T-helper 2 cell treated with Interferon-gamma antibody and Interleukin-4, amounts not matched to agents 5 μg/mL and 100 μg/mL, for 36 hours (primary cell): ENCODE measurements at places on chromosomes 6 and 20.

DNA sequence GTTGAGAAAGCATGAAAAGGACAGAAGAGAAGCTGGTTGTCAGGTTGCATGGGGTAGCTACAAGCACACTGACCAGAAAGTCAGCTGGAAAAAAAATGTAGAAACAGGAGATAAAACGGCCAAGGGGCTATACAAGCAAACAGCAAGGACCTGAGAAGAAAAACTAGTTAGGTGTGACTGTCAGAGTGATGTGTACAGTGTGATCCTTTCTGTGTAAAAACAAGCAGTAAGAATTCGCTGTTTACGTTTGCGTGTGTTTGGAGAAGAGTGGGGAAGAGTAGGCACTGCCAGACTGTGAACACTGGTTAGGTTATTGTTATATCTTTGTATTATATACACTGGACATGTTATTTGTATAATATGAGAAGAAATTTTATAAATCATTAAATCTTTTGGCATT, 28.1 kb downstream of the PTPN1 start:
- no peak for DNase-seq

- no peak for DNase-seq
These were observed 112.4 kb upstream of the ATXN1 start for GRCh38 chr6:16873698-16874097.

- DNase-seq, result no peak
These were observed 1.6 kb upstream of the BEND3 start for GRCh38 chr6:107116931-107117330.

DNA sequence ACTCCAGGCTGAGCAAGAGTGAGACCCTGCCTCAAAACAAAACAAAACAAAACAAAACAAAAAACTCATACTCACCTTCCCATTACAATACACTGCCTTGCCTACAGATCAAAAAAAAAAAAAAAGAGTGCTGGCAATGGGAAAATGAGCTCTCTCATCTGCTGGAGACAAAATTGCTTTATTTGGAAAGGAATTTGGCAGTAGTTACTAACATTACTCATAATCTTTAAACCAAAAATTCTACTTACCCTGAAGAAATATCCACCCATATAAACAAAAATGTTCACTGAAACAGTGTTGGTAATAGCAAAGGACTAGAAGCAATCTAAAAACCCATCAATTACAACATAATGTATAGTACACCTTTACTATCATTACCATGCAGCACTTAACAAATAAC, 120.4 kb downstream of the RNGTT start:
- DNase-seq, result no peak

GRCh38 chr6:16205377-16206144, 32.8 kb upstream of the GMPR start:
- no peak for DNase-seq

GRCh38 chr20:3839328-3839727, 7.3 kb upstream of the MAVS start:
- DNase-seq, result no peak

DNA sequence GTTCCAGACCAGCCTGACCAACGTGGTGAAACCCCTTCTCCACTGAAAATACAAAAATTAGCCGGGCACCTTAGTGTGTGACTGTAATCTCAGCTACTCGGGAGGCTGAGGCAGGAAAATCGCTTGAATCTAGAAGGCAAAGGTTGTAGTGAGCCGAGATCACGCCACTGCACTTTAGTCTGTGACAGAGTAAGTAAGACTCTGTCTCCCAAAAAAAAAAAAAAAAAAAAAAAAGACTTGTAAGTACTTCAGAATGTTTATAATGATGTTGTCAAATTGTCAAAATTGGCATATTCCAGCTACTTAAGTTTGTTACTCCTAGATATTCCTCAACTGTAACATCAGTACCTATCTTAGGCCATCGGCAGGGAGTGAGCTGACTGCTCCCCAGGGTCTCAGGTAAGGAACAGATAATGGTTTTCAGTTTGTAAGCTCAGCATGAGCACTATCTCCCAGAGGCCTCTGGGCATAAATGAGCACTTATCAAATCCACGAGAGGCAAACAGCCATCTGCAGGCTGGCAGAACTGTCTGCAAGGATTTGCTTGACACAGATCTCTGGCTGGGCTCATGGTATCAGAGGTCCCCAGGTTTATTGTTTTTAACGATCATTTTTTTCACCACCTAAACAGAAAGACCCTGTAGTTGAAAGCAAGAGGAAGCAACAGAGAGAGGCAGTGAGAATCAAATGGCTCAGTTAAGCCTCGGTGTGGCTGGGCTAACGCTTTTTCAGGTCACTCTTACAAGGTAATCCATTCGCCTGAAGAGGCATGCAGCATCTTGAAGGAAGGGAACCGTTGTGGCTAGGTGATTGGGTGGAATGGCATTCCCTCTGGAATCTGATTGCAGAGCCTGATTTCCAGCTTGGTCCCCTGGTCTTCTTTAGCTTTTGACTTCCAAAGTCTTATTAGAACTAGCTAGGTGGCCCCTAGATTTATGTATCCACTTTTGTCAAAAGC, 115.9 kb downstream of the LY86 start:
- no peak for DNase-seq

DNA sequence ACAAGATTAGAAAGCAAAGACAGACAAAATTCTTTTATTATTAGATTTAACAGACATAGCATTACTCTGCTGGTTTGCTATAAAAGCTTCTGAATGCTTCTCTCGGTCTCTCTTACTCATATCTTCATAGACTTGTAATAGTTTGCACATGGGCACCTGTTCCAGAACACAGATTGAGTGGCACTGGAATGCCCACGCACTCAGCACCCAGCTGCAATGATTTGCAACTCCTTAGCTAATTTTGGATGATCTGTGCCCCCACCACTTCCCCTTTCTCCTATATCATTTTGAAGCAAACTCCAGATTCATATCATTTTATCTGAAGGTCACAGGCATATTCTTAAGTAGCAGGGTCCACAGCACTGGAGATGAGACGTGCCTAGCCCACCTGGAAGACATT, 148.8 kb downstream of the CFAP61 start:
- DNase-seq, result no peak

DNA sequence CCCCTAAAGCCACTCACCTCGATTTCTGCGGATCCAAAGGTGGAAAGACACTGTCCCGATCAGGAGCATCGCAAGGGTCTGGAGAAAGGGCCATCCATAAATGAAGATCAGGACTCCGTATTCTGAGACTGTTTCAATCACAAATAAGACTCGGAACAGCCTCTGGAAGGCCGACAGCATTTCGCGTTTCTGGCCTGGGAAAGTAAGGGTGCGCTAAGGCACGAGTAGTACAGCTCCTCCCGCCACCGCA, 44.6 kb downstream of the DPPA5 start:
- no peak for DNase-seq

- no peak for DNase-seq
These were observed 16.3 kb downstream of the ETV7 start for GRCh38 chr6:36371211-36371610.

DNA sequence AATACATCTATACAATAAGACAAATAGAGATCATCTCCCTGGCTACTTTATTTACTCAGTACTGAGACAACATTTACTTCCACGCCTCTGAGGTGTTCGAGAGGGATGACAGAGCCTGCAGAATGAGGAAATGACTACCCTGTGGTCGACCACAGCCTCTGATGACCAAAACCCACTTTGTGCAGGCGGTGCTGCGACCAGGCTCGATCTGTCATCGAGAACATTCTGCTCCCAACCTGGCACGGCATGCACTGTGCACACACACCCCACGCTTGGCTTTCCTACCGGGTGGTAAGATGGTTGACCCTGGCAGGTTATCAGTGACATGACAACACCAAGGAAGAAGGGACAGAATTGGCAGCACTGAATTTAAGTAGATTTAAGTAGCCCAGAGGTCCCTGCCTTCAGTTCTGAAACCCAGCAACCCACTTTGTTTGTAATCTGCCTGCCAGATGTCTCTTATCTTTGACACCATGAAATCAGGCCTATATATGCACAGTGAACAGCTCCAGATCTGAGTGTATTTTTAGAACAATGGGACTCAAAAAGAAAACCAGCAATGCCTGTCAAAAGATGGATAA, 42.6 kb downstream of the TTI1 start:
- peak; percentile 85 for DNase-seq

DNA sequence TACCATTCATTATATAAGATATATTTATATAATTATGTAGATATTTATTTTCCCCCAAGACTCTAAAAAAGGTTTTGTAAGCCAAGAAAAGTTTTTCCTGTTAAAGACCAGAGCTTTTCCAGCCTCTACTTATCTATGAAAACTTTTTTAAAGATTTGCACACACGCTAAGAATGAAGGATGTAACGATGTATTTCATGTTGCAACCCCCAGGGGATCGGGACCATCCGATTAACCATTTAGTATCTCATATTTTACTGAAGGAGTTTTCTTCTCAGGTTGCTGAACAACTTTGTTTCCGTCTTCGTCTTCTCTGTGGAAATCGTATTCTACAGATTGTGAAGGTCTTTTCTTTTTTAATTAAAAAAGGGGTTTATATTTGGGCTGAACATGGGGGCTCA, 70.0 kb upstream of the SASH1 start:
- no peak for DNase-seq

- DNase-seq, result no peak
These were observed 81.1 kb downstream of the MAFB start for GRCh38 chr20:40607927-40608326.

DNA sequence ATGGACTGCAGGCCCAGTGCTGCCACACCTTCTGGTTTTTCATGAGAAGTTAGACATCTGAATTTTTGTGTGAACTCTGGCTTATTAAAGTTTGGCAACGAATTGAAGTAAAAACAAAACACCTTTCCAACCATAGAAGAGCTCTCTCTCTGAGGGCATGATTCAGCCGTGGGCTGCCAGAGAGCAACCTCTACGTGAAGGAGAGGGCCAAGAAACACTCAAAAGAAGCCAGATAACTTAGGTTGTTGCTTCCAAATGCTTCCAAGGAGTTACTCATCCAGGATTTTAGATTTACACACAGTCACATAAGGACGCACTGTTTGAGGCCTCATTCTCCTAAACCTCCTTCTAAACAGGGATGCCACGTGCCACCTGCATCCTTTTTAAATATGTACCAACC, 65.5 kb downstream of the NRN1 start:
- DNase-seq, result no peak

- DNase-seq, result no peak
These were observed 388.3 kb upstream of the RNF217 start for GRCh38 chr6:124573953-124574352.

GRCh38 chr6:13441778-13442177, 45.6 kb downstream of the GFOD1 start:
- DNase-seq, result no peak

DNA sequence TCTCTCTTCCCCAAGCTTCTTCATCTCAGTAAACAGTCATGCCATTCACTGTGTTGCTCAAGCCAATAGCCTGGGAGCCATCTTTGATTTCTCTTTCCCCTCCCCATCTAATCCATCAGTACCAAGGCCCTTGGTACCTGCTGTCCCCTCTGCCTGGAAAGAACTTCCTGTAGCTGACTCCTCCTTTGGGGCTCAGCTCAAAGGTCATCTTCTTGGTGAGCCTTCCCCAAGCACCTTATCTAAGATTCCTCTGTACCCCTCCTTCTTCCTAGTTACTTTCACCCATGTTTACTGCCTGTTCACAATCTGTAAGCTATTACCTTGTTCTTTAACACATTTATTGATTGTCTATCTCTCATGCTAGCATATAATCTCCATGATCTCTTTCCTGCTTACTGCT, 3.5 kb downstream of the AARS2 start:
- DNase-seq, result no peak

DNA sequence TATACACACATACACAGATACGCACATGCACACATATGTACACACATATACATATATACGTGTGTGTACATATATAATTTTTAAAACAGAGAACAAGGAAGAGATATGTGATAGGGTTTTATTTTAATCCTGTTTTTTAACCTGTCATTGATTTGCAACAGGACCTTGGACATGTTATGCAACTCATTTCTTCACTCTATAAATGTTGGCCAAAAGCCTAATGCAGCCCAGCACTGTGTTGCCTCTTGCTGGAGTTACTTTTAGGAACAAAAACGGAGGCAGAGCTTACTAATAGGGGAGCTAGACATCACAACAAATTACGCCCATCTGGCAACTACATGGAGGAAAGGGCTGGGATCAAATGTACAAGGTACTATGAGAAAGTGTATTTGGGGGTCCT, 179.9 kb upstream of the TAB2 start:
- DNase-seq, result no peak

GRCh38 chr6:170279977-170280688, 10.7 kb downstream of the DLL1 start:
- DNase-seq, result no peak

DNA sequence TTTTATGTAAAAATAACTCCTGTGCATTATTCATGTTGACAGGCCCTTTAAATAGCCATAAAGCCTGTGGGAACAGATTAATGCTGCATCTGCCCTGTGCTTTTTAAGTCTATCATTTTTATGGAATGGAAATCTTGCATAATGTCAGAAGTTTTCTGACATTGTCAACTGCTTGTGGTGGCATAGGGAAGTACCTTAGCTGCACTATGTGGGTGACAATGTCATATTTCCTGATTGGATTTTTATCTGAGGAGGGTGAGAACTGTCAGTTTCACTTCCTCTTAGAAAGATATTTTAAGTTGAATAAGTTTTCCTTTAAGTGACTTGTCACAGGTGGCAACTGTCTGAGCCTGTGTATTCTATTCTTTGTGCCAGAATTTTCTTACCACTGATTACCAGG, 267.9 kb downstream of the PLCB1 start:
- peak; percentile 18 for DNase-seq

GRCh38 chr6:13892017-13892645, 32.6 kb upstream of the RNF182 start:
- DNase-seq, result no peak

- DNase-seq, result peak; percentile 68
These were observed 1.2 kb upstream of the RBM38 start for GRCh38 chr20:57389695-57390603.

GRCh38 chr6:36484736-36485135, 41.9 kb downstream of the KCTD20 start:
- no peak for DNase-seq

- DNase-seq, result no peak
These were observed 6.0 kb downstream of the TAP2 start for GRCh38 chr6:32832535-32832934.

- DNase-seq, result no peak
These were observed 5.0 kb downstream of the HLA-A start for GRCh38 chr6:29947077-29947980.

- no peak for DNase-seq
These were observed 220.2 kb upstream of the EXOC2 start for GRCh38 chr6:912871-913835.

GRCh38 chr6:16854986-16855385, 93.7 kb upstream of the ATXN1 start:
- DNase-seq, result no peak

GRCh38 chr6:118249680-118250079, 298.4 kb upstream of the PLN start:
- no peak for DNase-seq

- no peak for DNase-seq
These were observed 812.6 kb downstream of the TENT5A start for GRCh38 chr6:80939898-80940297.

- peak; percentile 65 for DNase-seq
These were observed 39.2 kb downstream of the ZMYND8 start for GRCh38 chr20:47317127-47317895.

DNA sequence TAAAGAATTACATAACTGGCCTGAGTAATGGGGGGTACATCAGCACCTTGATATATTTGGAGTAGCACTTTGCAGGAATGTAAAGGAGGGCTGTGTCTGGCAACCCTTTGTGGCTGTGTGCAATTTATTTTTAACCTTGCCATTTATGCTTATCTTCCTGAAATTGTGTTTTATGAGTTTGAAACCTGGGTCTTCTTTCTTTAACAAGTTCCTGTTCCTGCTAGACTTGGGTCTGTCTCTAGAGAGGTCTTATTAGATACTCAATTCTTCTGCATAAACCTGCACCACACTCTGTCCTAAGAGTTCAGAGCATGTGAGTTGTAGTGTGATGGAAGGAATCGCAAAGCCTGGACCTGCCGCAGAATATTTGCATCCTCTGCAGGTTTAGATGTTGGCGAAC, 181.0 kb downstream of the JARID2 start:
- DNase-seq, result no peak
